ENCODE measurements at places on chromosomes 16 and 17. TPM values are rescaled to one million over a fixed set of nuclear protein-coding genes. Genes with fewer than 3 reads are reported as not detected.
A peak's percentile ranks its signal among the peaks of the same experiment; 100 is the strongest.

Gene NOS2
- 0.02 TPM for polyA plus RNA-seq

Gene KRTAP4-5
- not detected for polyA plus RNA-seq

Gene KREMEN2
- polyA plus RNA-seq = not detected

Gene COG4
- 29.2 TPM for polyA plus RNA-seq

Gene HAP1
- 0.05 TPM for polyA plus RNA-seq

GRCh38 chr16:86019446-86020047 is 120.6 kb downstream of the IRF8 start:
- no peak for DNase-seq

DNA sequence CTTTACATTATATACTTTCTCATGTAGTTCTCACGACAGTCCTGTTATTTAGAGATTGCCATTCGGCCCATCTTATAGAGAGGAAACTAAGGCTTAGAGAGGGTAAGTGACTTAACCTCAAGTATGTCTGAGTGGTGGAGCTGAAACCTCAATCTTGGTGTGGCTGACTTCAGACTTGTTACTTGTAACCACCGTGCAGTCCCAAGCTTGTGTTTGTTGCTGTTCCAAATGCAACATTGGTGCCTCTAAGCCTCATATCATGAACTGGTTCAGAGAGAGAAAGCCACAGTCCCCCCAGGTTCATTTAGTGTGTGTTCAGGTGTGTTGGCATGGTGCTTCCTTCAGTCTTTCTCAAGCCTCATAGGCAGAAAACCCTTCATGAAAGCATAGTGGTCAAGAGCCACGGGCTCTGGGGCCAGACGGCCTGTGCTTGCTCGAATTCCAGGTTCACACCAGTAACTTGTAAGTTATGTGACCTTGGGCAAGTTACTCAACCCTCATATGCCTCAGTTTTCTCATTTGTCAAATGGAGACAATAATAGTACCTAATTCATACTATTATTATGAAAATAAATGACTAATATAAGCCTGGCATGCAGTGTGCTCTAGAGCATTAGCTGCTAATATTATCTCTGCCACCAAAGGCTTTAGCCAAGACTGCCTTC is 39.9 kb downstream of the CDH1 start:
- no peak for DNase-seq

DNA sequence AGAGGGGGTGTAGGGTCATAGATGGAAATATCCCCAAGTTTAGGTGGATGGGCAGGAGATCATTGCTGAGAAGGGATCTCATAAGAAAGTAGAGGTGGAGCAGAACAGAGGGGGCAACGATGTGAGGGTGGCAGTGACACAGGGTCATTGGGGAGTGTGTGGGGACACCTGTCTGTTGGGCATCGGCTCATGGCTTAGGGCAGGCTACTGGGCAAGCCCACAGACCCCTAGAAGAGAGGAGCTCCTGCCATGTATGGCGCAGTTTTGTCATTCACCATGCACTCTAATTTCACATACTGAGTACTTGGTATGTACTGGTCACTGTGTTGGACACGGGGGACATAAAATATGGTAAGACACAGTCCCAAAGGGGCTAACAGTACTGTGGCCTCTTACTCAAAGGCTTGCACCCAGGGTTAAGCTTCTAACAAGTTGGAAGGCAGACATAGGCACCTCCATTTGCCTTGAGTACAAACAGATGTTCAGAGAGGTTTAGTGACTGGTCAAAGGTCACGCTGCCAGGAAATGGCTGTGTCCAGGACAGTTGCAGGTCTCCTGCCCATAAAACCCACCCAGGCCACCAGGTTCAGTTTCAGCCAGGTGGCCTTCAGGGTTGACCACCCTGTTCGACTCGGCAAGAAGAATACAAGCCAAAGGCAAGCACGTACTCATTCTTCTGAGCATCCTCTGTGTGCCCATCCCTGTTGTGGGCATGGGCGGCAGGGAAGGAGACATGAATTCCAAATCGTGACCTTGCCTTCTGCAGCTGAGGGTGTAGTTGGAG is 580.2 kb downstream of the KCNJ18 start:
- no peak for DNase-seq

DNA sequence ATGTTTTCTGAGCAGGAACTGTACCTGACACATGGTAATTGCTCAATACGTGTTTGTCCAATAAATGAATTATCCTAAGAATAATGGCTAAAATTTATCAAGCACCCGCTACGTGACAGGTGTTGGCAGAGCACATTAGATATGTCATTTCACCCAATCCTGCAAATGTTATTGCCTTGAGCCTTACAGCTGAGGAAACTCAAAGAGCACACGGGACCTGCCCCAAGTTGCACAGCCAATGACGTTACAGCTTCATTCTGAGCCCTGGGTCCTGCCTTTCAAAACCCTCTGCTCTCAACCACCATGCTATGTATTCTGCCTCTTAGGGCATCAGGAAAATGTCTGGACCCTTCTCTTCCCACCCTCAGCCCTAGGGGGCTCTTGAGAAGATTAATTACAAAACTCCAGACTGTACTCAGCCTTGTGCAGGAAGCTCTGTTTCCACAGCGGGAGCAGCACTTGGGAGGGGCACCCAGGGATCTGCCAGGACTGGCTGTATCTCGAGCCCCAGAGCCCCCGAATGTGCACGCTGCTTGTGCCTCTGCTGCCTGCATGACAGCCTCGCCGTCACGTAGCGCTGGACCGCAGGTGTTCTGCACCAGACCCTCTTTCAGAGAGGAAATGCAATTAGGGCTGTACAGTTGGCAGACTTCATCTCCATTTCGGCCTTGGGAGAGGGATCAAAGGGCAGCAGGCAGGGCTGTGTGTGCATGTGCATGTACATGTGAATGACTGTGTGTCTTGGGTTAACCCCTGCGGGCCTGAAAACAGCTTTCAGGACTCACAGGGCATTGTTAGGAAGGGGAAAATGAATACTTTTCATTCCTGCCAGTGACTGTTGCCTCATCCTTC is 71.6 kb downstream of the GPR139 start:
- DNase-seq = no peak

GRCh38 chr17:50021681-50022370 is 26.8 kb upstream of the DLX3 start:
- no peak for DNase-seq

- no peak for DNase-seq
Observed at GRCh38 chr17:37292429-37293139, 83.2 kb upstream of the C17orf78 start.

DNA sequence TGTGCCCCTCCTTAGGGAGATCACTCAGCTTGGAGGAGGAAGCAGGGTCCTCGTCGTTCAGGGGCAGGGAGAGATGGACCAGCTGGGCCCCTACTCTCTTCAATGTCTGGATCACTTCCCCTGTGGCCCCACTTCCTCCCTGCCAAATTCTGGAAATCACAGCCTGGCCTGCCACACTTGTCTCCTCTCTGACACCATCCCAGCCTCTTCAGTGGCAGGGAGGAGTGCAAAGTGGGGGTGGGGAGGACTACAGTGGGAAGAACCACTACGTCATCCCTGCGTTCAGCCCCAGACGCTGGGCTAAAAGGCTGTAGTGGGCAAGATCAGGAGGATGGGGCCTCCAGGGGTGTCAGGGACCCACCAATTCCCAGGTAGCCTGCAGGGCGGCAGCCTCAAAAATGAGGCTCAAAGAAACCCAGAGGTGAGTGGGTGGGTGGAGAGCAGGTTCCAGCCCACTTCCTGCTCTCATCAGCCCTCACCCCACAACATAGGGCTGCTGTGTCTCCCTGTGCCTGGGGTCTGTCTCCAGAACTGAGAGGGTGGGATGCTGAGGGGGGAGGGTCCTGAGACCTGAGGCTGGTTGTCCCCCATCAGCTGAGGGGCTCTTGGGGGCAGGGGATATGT is 25.0 kb upstream of the TAC4 start:
- no peak for DNase-seq

- DNase-seq = no peak
Observed at GRCh38 chr17:35164716-35165115, 17.1 kb downstream of the UNC45B start.

- DNase-seq = no peak
Observed at GRCh38 chr16:10569621-10570020, 10.8 kb downstream of the EMP2 start.

DNA sequence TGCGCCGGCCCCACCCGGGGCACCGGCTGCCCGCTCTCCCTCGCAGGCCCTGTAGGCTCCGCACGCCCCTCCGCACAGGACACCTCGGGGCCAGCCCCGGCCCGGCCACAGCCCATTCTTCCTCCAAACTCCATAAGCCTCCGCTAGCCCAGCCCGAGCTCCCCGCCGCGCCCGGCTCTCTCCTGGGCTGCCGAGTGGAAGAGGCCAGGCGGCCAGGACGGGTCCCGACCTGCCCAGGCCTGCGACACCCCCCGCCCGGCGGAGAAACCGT is 397 bp downstream of the NCOR1 start:
- DNase-seq = peak; percentile 60

DNA sequence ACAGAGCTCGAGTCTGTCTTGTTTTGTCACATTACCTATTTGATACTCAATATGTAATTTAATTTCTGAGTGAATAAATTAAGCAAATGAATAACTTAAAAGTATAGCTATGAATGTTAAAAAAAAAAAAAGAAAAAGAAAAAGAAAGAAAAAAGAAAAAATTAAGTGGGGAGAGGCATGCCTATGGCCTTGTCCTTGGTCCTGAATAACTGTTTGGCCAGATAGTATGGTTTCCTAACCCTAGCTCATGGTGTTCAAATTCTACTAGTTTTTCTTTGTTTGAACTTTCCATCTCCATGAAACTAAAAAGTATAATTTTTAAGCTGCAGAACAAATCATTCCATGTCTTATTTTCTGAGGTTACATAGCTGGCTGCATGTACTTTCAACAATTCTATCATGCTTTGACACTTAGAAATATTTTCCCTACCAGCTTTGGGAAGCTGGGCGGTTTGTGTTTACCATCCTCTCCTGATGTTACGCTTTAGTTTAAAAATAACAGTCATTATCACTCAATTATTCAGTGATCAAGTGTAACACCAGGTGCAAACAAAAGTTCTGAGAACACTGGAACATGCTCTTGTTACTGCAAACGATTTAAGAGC is 31.8 kb downstream of the TOX3 start:
- no peak for DNase-seq

GRCh38 chr16:67423611-67424260 is 7.2 kb upstream of the HSD11B2 start:
- DNase-seq = no peak

- no peak for DNase-seq
Observed at GRCh38 chr17:12410717-12411116, 255.0 kb upstream of the MYOCD start.

GRCh38 chr17:80789356-80789902 is 202.2 kb upstream of the CHMP6 start:
- no peak for DNase-seq

DNA sequence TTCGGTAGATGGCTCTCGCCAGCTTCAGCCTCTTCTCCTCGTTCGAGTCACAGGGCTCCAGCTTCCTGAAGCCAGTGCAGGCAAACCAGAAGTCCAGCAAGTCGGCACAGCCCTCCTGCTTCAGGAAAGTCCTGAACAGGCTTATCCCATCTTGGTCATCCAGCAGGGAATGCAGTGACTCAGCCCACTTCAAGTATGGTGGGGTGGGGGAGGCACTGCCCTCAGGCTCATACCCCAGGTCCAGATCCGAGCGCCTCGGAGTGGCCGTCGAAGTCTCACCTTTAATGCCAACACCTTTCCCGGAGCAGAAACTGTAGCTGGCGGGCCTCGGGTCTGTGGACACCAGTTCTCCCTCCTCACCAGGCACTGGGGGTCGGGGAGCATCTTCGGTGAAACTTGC is 5.9 kb downstream of the AXIN1 start:
- DNase-seq = no peak

Measured in right cardiac atrium (tissue), 5 donors.